Peyer's patch (tissue), 4 donors: ENCODE measurements at places on chromosomes 3 and 15. TPM values are rescaled to one million over a fixed set of nuclear protein-coding genes. Genes with fewer than 3 reads are reported as not detected.

The NEO1 gene
- total RNA-seq, result 60.2 TPM

The PLOD2 gene
- 58.8 TPM for total RNA-seq

The ACKR2 gene
- 0.83 TPM for total RNA-seq

The BFSP2 gene
- not detected for total RNA-seq

The CLSTN2 gene
- 2.8 TPM for total RNA-seq

The RPL32 gene
- 503 TPM for total RNA-seq

The POLQ gene
- 3.9 TPM for total RNA-seq

The REC114 gene
- total RNA-seq, result not detected

The TMEM87A gene
- total RNA-seq, result 57.4 TPM

The FSIP1 gene
- not detected for total RNA-seq

The IMPG2 gene
- 0.27 TPM for total RNA-seq

The EEFSEC gene
- total RNA-seq, result 22.8 TPM

The ATP2B2 gene
- total RNA-seq, result not detected

The CYP8B1 gene
- total RNA-seq, result not detected

The CCR3 gene
- not detected for total RNA-seq

The MAP1A gene
- total RNA-seq, result 1.2 TPM

The CORO2B gene
- 0.70 TPM for total RNA-seq

The CXCR6 gene
- not detected for total RNA-seq

The GALNT15 gene
- total RNA-seq, result 18.6 TPM

The PLA2G4E gene
- not detected for total RNA-seq

The IL17RE gene
- 160 TPM for total RNA-seq

The FETUB gene
- total RNA-seq, result not detected

The GOLGA8K gene
- not detected for total RNA-seq

The MEIS2 gene
- total RNA-seq, result 7.5 TPM

The KCTD6 gene
- 14.9 TPM for total RNA-seq

The GABRB3 gene
- 0.67 TPM for total RNA-seq

The CLDN16 gene
- not detected for total RNA-seq

The TM2D3 gene
- total RNA-seq, result 34.7 TPM

The GOLGA6L10 gene
- total RNA-seq, result 0.95 TPM

The UROC1 gene
- not detected for total RNA-seq

The ZNF620 gene
- total RNA-seq, result 4.4 TPM
